H1 (cell line): ENCODE measurements at places on chromosomes 11 and 22. TPM values are rescaled to one million over a fixed set of nuclear protein-coding genes. Genes with fewer than 3 reads are reported as not detected.

DNA sequence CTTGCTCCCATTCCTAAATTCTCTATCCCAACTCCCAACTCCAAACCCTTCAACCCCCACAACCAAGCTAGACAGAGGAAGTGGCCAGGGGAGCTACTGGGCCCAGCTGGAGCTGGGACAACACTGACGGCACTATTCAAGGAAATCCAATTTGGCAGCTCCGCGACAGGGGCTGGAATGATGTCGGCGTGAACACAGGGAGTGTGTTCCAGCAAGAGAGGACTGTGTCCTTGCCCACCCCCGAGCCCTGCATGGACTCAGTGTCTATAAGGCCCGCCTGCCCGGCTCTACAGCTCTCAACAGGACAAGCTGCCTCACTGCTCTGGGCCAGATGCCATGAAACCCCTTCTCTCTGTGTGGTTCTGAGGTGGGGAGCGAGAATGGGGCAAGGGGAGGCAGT, 11.3 kb downstream of the PCSK7 start:
- no peak for DNase-seq

The ZBTB16 gene
- 0.25 and 0.61 TPM in 2 replicates for total RNA-seq

GRCh38 chr22:39773976-39774539, 119.5 kb downstream of the ENTHD1 start:
- DNase-seq, result no peak

- DNase-seq, result no peak
Measured at GRCh38 chr11:88188932-88189253, 13.7 kb upstream of the RAB38 start.

DNA sequence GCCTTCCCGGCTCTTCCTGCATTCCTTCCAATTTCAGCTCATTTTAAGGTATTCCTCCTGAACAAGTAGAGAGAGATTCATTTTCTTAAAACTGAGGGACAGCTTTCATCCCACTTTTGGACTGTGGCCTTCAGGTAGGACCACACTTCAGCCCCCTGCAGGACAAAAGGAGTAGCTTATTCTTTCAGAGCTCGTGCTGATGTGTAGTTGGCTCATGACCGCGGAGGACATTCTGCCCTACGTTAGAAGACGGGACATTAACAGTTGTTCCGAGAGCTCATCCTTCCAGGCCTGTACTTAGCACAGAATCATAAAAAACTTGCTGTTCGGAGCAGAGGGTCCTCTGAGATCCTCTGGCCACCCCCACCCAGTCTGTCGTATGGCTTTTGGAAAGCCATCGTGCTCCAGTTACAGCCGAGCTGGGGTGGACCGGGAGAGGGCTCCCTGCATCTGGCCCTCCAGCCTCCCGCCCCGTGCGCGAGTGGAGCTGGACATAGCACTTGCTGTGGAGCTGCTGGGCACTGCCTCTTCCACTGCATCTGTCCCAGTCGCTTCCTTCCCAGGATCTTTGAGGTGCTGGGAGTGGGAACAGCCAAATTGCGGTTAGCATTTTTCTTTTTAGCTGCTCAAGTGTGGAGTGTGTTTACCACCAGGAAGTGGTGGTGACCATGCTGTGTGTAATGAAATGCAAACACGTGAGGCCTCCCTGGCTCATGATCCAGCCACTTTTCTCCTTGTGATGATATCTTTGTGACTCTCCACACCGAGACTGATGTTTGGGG, 250.3 kb downstream of the TBC1D22A start:
- DNase-seq, result no peak

The LGALS12 gene
- 1.3 and 1.6 TPM in 2 replicates for total RNA-seq
